ENCODE measurements at places on chromosomes 5 and 9.

DNA sequence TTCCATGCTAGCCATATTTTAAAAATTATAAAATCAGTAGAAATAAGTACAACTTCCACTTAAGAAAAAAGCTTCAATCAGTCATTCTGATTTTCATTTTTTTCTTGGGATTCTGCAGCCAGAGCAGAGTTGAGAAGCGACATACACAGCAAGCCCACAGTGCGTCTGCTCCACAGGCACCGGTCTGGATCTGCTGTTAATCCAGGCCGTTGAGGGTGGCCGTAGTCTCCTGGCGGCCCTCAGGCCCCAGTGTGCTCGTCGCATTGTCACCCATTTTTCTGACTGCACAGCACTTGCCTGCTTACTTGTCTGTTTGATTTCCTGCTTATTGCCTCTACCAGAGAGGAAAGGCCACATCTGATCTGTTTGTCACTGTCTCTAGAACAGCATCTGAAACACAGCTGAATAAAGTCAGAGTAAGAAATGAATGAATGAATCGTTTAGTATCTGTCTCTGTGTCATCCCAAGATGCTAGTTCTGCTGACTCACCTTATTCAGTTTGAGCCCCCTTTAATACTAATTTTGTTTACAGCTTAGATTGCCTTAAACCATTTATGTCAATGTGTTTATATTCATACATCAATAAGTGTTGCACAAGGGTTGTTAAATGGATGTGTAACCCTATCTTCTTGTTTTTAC is 11.6 kb upstream of the ASPN start:
- no peak for DNase-seq

DNA sequence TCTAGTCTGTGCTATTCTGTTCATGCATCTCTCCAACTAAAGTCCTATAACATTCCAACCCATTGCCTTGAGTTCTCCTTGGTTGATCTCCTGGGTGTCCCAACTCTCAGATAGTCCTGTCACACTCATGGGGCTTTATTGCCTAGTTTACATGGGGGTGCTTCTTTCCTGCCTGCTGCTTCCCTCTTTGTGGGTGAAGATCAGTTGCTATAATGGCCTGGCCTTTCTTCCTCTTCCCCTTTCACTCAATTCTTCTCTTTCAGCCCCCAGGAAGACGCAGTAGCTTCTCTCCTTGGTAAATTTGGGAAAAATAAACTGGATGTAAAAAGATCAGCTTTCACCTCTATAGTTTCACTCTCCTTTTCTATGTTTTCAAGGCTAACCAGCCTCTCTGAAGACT is 66.5 kb downstream of the PTCD2 start:
- DNase-seq: no peak

DNA sequence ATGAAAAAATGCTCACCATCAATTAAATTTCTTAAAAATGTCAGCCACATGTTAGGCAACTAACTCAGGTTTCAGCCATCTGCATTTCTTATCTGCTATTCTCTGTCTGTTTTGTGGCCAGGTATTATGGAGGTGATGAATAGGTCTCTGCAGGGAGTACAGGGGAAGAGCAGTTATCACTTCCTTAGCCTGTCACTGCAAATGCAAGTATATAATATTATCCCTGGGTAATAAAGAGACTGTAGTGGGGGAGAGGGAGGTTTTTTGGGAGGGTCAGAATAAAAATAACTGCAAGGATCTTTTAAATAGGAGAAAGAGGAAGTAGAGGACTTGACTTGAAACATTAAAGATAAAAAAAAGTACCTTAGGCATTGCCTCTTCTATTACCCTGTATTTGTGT is 49.6 kb upstream of the PTGER4 start:
- DNase-seq: no peak

GRCh38 chr5:4909086-4909485 is 231.0 kb upstream of the ADAMTS16 start:
- DNase-seq: no peak

DNA sequence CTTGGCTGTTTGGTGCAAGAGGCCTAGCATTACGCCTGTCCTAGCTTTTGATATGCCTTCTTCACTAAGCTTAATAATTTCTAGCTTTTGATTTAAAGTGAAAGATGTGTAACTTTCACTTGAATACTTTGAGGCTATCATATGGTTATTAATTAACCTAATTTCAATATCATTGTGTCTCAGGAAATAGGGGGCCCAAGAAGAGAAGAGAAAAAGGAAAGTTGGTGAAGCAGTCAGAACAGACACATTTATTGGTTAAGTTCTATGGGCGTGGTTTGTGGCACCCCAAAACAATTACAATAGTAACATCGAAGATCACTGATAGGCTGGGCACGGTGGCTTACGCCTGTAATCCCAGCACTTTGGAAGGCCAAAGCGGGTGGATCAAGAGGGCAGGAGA is 40.9 kb upstream of the F2RL2 start:
- DNase-seq: no peak

DNA sequence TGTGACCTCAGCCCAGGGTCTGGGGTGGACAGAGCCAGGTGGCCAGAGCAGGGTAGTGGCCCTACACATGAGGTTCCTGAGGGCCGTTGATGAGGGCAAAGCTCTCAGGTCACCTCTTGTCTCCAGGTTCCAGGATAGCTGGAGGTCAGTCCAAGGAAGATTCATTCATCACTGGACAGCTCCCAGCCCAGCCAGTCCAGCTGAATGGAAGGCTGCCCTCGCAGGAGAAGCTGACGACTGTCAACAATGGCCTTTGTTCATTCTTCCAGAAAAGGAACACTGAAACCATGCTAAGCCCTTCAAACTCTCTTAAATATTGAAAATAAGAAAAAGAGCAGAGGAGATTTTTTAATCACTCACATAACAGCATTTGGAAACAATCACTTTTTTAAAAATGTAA is 169.7 kb upstream of the TBCA start:
- DNase-seq: no peak

GRCh38 chr5:135119481-135119880 is 85.5 kb upstream of the PITX1 start:
- DNase-seq: no peak

- DNase-seq: no peak
These were observed 127.9 kb upstream of the TARS1 start for GRCh38 chr5:33312571-33313549.

DNA sequence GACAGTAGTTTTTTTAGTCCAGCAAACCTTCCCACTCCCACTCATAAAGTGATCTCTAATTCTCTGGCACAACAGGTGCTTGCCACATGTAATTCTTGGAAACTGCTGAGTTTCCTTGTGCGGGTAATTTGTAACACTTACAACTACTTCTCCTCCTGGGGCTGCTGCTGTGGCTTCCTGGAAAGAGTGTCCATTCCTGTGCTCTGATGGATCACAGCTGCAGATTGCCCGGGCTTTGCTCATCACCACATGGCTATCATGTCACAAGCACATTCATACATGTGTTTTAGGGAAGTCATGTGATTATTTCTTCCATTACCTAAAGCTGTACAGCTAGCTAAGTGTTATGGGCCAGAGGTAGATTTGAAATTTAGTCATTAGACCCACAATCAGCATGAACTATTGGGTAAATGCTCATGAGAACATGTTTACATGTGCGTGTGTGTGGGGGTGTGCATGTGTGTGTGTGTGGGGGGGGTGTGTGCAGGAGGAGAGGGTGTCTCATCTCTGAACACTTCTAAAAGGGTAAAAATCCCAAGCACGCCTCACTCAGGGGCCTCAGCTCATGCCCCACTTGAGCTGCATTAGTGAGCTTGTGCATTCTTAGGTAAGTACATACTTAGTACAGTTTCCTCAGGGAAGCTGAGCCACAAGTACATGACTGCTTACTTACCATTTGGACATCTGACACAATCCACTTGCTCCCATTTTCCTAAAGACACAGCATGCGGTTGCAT is 118.1 kb upstream of the CCDC112 start:
- no peak for DNase-seq

GRCh38 chr5:10480237-10480985 is 38.7 kb downstream of the ROPN1L start:
- no peak for DNase-seq

GRCh38 chr5:121987685-121988073 is 25.9 kb downstream of the SRFBP1 start:
- no peak for DNase-seq

DNA sequence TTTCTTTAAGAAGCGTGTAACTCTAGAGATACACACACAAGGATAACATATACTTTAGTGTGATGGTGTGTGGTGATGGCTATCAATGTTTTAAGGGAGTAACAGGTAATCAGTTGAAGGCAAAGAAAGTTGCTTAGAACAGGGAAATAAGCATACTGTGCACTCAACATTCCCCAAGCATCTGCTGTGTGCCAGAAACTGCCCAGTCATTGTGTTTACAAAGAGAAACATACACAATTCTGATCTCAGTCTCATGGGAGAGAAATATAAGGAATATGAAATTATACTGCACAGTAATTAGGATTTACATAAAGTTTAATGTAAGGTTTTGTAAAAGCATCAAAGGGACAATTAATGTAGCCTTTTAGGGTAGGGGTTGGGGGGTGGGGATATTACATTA is 224.1 kb upstream of the TYRP1 start:
- no peak for DNase-seq

DNA sequence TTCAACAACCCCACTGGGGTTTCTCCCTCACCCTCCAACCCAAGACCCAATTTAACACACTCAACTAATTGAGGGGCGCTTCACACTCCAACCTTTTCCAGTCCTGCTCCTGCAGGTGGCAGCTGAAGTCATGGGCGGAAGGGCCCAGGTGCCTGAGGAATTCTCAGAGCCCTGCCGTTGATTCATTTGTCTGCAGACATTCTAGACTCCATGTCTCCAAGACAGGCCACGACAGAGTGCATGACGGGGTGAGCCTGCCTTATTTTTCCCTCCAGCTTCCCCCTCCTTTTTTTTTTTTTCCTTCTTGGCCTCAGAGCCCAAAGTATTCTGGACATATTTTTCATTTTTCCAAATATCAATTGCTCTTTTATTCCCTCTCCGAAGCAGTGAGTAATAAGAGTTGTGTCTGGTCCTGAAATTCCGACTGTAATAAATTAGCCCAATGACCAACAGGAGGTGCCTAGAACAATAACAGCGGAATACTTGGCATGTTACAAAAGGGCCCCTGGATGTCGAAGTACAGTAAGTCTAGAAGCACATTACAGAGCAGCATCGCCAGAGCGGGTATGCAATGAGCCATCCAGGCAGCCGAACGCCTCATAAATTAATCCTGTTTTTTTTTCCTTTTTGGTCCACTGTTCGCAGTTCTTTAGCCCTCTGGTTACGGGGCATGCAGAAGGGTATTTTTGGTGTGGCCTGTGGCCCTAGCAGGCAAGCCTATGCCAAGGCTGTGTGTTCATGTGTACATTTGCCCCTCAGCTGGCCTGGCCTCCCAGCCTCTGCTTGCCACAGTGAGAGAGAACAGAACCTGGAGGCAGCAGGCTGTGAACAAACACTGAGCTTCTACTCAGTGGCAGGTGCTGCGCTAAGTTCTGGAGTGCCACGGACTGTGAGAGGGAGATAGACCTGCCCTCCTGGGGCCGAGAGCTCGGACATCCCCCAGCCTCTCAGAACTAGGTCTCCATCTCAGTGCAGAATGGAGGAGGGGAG is 8.6 kb upstream of the SMIM23 start:
- DNase-seq: no peak

GRCh38 chr5:168047043-168047668 is 244.3 kb upstream of the WWC1 start:
- DNase-seq: no peak

- no peak for DNase-seq
These were observed 4.6 kb upstream of the ISL1 start for GRCh38 chr5:51378448-51379330.

DNA sequence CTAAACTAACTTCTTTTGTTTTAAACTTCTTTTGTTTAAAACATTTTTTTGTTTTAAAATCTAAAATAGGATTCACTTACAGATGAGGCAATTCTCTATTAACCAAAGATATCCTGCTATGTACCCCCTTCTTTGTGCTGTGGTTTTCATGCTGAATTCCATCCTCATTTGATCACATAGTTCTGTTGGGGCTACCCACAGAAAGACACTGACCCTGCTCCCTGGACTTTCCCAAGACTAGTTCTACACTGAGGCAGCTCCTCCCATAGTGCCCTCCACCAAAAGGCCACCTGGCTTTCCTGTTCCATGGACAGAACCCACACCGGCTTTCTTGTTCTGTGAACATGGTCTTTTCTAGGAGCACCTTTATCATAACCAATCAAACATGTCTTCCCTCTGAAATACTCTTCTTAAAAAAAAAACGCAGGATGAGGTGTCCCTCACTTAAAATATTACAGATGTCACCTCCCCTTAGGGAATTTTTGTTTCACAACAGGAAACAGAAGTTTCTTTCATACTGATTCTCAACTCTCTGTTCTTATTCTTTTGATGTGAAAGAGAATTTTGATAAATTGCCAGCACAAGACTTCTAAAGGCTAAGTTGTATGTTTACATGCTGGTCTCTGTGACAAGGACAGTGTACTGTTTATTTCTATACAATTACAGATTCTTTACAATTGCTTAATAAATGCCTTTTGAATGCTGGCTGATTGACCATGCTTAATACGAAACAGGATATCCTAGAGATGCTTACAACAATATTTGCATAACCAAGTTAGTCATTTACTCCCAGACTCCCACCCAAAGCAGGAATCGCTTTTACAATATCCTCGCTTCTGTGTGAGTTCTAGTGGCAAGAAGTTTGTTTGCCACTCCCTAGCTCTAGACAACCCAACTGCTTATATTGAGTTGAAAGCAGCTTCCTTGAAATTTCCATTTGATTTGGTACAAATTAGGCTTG is 300.4 kb downstream of the DTWD2 start:
- no peak for DNase-seq

GRCh38 chr5:53560028-53560427 is 411 bp upstream of the NDUFS4 start:
- no peak for DNase-seq

DNA sequence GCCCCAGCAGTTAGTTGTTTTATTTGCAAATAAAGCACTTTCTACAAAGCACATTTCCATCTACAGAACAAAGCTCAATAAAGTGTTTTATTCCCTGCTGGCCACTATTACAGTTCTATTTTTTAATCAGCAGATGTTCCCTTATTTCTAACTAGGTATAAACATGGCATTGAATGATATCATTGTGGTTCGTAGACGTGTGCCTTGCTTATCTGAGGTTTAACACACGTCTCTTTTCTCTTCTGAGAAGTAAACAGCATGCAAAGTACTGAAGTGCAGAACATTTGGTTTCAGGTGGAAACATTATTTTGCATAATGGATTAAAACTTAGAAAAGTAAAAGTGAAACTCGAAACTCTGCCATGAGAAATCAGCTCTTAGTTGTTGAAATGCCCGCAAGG is 1989.3 kb upstream of the WWC1 start:
- DNase-seq: no peak

DNA sequence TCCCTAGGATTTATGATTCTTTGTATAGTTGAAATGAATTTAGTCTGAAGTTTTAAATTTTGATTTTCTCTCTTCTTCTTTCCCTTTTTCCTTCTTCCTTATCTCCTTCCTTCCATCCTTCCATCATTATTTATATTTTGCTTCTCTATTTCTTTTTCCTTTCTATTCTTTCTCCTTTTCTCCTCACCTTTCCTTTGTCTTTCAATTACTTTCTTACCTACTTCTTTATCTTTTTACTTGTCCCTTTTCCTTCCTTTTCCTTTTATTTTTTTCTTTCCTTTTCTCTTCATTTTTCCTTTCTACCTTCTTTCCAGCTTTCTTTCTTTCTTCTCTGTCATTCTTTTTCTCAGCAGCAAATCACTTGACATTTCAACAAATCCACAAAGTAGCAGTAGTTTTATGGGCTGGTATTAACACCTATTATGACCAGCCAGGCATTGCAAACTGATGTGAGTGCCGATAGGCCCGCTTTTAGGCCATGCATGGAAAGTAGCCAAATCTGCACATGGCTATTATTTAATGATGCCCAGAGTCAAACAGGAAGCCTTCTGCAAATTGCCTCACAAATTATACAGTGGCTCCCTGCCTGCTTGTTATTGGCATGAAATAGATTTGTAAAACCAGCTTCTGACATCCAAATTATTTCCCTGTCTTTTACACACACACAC is 37.1 kb upstream of the NR3C1 start:
- DNase-seq: no peak

Measured in stimulated activated CD8-positive, alpha-beta memory T cell treated with anti-CD3 and anti-CD28 coated beads, Interleukin-7, amount 100 ng/mL, for 48 hours (primary cell).